NCI-H187 treated with DMSO at 0.1 percent for 48 hours (cell line): ENCODE measurements at places on chromosomes 7 and 10.

- no peak for DNase-seq
Measured at GRCh38 chr10:117320050-117320665, 55.1 kb downstream of the PDZD8 start.

DNA sequence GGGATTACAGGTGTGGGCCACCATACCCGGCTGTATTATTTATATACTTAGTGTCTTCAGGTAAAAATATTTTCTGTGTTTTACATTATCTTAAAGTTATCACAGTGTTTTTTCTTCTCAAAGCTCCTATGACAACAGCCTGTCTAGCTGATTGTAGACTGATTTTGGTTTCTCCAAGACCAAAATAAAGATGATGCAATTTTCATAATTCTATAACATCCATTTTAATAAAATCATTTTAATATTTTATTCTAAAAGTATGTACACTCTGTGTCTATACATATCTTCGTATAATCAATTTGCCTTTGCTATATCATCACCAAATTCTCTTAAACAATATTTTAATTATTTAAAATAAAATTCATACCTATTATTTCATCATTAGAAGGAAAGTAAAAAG, 108.6 kb downstream of the TRIM24 start:
- DNase-seq: no peak

DNA sequence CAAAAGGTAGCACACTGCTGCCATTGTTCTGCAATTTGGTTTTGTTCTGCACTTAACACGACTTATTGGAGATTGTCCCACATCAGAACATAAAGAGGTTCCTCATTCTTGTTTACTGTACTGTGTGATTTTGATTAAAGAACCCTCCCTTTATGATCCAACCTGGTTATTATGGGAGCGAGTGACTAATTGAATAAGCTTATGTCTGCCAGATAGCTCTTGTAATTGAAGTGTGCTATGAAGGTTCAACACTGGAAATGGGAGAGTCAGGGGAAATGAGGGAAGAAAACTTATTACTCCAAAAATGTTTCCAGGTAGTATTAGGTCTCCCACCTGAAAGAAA, 33.9 kb downstream of the CASP7 start:
- DNase-seq: no peak

GRCh38 chr7:28626624-28627262, 214.4 kb downstream of the CREB5 start:
- no peak for DNase-seq

GRCh38 chr7:117146059-117146458, 176.8 kb downstream of the WNT2 start:
- no peak for DNase-seq

GRCh38 chr7:50768485-50769474, 13.9 kb downstream of the GRB10 start:
- DNase-seq: no peak

DNA sequence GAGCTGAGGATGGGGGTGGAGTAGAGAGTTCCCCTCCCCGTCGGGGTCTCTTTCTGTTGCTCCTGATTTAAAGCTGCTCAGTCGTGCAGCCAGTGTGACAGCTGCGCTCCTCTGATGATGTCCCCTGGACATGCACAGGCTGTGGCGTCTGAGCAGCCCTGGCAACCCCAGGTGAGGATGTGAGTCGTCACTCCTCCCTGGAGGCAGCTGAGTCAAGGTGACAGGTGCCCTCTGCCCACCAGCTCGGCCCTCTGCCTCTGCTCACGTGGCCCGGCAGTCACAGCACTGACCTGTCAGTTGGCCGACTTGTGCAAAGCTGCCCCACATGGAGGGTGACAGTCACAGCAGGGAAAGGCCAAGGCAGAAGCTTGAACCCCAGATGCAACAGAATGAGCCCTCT, 33.9 kb downstream of the ANXA8 start:
- DNase-seq: no peak

- no peak for DNase-seq
Measured at GRCh38 chr10:19888061-19888660, 71.9 kb downstream of the PLXDC2 start.

DNA sequence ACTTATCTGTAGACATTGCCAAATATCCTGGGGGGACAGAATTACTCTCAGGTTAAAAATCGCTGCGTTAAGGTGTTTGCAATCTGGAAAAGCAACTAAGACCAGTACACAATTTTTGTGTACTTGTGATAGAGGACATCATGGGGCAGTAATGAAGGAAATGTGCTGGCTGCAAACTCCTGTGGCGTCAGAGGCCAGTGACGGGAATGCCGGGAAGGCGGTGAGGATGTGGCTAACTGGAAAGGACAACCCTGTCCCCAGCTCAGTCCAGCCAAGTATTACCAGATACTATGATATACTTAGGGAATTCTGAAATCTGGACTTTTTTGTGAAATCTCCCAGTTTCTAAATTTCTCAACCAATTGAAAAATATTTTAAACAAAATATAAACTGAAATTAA, 103.1 kb upstream of the NANOS1 start:
- no peak for DNase-seq

- DNase-seq: no peak
Measured at GRCh38 chr7:74174606-74175082, 488 bp downstream of the EIF4H start.

- no peak for DNase-seq
Measured at GRCh38 chr10:3978174-3978573, 193.2 kb upstream of the KLF6 start.

GRCh38 chr10:78313636-78314035, 280.0 kb downstream of the RPS24 start:
- DNase-seq: no peak

DNA sequence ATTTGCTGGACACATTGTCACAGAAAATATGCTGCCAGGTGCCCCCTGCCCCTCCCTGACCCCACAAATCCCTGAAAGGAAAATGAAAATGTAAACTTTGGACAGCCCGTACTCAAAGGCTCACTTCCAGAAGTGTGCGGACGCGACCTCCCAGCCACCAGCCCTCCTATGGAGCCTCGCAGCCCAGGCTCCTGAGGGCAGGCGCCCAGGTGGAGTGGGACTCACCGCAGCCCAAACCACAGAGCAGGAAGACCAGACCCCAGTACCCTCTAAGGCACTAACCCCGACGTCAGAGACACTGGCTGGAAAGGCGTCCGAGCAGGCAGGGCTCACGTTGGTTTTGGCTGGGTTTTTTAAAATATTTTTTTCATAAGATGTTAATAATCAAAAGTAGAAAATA, 57.3 kb downstream of the CSGALNACT2 start:
- DNase-seq: no peak

- DNase-seq: no peak
Measured at GRCh38 chr7:130595986-130596385, 72.6 kb downstream of the COPG2 start.

GRCh38 chr7:52691257-52691656, 344.2 kb upstream of the POM121L12 start:
- DNase-seq: no peak

DNA sequence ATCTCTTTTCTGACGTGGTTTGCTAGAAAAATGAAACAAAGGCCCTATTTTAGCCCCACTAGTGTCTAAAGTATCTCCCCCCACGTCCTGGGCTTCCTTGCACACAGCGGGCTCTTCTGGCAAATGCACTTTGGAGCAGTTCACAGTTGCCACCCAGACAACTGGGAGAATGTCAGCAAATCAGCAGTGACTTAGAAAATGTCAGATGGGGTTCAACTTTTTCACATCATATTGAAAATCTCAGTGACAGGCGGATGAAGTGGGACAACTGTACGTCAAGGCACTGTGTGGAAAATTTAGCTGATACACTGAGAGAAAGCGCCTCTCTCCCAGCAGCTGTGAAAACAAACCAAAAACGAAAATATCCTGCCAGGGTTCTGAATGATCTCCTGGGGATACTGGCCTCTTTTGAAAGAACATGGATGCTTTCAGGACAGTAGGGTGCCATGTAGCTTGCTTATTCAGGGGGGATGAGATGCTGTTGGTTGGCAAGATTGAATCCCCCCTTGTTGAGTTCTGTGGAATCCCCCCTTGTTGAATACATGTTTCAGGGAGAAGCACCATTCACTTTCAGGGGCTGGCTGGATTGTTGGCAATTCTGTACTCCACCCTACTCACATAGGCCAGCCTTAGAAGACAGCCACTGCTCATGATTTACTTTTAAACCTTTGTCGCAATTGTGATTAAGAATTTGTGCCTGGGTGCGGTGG, 372.8 kb upstream of the CELF2 start:
- no peak for DNase-seq
